ENCODE measurements at places on chromosomes 5 and 9. TPM values are rescaled to one million over a fixed set of nuclear protein-coding genes. Genes with fewer than 3 reads are reported as not detected.

The PPP2CA gene
- 190 TPM for total RNA-seq

DNA sequence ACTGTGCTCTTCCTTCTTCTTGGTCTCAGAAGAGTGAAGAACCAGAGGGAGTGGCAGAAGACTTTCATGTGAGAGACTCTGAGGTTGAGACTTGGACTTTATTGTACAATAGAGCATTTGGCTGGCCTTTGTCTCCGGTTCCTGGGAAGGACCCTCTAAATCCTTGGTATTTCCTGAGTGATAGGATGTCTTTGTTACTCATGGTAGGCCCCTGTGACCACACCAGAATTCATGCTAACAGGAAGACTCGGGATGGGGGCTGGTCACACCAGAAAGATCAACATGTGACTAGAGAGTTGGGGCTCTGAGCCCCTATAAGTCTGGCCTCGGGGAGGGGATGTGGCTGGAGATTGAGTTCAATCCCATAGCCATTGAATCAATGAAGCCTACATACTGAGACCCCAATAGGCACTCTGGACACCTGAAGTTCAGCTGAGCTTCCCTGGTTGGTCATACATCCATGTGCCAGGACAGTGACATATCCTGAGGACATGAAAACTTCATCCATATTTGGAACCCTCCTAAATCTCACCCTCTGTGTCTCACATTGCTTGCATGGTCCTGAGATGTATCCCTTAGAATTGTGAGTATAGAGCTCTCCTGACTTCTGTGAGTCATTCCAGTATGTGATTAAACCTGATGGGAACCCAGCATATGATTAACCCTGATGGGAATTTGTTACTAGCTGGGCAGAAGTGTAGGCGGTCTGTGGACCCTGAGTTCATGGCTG lies 201.7 kb downstream of the GADD45G start:
- no peak for DNase-seq

The TNC gene
- 0.29 TPM for total RNA-seq

- DNase-seq: no peak
Observed at GRCh38 chr5:172943906-172944305, 15.3 kb upstream of the RPL26L1 start.

- DNase-seq: no peak
Observed at GRCh38 chr9:97475059-97475458, 26.4 kb upstream of the TMOD1 start.

GRCh38 chr5:167969998-167970397 lies 321.4 kb upstream of the WWC1 start:
- DNase-seq: no peak

- no peak for DNase-seq
Observed at GRCh38 chr9:89555451-89556375, 49.1 kb upstream of the GADD45G start.

- no peak for DNase-seq
Observed at GRCh38 chr5:131786900-131787692, 9.7 kb downstream of the FNIP1 start.

DNA sequence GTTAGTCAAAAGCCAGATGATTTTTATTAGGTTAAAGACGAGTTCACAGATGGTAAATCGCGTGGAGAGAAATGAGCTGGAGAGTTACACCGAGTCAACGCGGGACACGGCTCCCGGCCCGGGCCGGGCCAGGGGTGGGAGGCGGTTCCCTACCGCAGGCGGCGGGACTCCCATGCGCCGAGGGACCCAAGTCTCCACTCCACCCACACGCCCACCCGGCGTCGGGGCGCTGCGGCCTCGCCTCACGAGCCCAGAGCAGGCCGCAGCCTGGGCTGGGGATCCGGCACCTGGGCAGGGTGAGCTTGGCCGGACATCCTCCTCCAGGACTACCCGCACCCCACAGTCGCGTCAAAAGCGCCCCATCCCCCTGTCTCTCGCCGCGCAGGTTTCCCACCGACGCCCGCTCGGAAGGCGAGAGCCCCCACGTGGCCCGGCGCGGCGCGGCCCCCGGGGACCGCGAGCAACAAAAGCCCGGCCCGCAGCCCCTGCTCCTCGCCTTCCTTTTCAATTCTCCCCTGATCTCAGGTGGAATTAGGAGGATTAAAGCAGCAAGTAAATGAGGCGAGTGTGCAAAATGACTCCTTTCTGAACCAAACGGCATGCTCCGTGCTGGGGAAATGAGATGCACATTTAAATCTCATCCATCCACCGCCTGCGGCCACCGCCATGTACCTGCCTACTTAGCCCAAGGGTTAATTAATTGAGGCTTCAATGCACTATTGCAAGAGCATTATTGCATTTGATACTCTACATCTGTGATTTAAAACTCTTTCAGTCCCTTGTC lies 196.5 kb upstream of the TBCA start:
- no peak for DNase-seq

The LCN15 gene
- total RNA-seq: not detected

GRCh38 chr5:160921-161802 lies 30.1 kb upstream of the LRRC14B start:
- DNase-seq: no peak

GRCh38 chr5:8844847-8845246 lies 701.0 kb downstream of the SEMA5A start:
- no peak for DNase-seq

- DNase-seq: no peak
Observed at GRCh38 chr5:1961952-1962595, 79.3 kb upstream of the IRX4 start.

DNA sequence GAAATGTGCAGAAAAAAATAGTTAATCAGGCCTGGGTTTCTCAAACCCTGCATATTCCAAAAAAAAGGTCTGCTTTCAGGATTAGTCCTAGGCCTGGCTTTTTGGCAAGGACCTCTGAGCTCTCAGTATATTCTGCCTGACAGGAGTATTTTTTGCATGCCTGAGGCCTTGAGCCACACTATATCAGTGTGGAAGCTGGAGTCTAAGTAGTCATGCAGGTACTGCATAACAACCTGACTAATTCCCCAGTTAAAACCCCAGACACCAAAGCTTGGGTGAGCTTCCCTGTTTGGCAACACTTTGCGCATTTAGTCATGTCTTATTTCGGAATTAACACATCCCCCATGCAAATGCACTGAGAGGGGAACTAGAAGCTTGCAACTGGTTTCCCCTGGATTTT lies 359.5 kb downstream of the CETN3 start:
- no peak for DNase-seq

DNA sequence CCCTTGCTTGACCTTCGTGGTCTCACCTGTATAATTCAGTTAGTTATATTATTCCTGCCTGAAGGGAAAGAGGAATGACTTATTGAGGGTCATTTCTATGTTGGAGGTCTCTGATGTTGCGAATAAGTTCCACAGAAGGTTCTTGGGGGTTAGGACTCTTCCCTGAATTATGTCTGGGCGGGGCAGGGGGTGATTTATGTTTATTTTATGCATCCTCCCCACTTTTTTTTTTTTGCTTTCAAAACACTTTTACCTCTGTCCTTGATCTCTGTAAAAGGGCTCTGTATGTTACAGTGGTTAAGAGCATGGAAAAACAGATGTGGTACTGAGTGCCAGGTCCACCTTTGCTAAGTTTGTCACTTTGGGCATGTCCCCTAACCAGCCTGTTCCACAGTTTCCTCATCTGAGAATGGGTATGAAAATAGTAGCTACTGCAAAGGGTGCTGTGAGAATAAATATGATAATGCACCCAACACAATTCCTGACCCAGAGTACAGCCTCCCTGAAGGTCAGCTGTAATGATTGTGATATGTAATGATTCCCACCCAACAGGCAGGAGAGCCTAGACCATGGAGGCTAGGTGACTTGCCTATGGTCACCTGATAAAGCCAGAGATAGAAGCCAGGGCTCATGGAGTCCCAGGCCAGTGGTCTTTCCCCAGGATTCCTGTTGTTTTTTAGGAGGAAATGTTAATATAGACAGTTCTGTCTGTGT lies 54.8 kb downstream of the SLC22A5 start:
- no peak for DNase-seq

The GRXCR2 gene
- total RNA-seq: not detected

DNA sequence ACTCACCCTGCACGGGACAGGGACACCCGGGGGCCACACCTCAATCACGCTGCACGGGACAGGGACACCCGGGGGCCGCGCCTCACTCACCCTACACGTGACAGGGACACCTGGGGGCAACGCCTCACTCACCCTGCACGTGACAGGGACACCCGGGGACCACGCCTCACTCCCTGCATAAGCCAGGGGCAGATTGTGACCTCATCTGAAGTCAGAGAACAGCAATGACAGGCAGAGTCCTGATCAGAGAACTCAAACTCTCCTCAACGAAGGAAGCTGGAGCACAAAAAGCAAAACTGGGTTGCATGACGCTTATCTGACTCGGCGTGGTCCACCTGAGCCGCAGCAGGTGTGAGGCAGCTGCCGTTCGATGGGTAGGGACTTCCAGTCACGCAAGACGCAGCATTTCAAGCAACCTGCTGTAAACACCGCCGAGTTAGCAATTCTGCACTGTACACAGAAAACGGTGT lies 3.2 kb downstream of the TERT start:
- DNase-seq: no peak

GRCh38 chr5:84032324-84032723 lies 311.7 kb upstream of the HAPLN1 start:
- DNase-seq: no peak

DNA sequence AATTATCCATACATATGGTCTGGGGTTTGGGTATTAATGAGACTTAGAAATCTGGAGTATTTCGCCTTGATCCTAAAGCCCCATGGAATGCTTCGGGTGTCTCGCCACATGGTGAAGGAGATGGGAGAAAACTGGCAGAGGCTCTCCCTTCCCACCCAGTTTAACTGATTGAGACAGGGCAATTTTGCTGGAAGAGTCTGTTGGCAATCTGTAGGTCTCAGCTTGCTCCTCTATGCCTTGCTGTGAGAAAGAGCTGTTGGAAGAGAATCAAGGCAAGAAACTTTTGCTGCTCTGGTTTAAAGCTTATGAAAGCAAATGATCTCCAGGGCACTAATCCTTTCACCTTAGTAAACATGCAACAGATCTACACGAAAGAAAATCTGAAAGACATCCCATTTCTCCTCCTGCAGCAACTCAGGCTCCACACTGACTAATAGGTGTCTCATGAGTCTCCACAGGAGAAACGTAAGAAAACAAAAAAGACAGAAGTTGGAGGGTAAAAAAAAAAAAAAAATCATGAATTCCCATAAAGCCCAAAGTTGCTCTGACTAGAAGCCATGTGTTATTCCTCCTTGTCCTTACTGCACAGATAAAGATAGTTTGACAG lies 369.9 kb downstream of the EFNA5 start:
- no peak for DNase-seq

DNA sequence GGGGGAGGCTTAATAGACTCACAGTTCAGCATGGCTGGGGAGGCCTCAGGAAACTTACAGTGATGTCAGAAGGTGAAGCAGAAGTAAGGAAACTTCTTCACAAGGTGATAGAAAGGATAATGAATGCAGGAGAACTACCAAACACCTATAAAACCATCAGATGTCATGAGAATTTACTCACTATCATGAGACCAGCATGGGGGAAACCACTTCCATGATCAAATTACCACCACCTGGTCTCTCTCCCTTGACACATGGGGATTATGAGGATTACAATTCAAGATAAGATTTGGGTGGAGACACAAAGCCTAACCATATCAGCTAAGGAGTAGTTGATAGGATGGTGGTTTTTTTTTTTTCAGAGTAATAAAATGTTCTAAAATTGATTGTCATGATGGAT lies 201.8 kb downstream of the CDH12 start:
- DNase-seq: no peak

The SPATA6L gene
- total RNA-seq: not detected

- DNase-seq: no peak
Observed at GRCh38 chr9:36345103-36345846, 54.8 kb downstream of the RNF38 start.

- DNase-seq: no peak
Observed at GRCh38 chr5:88675168-88675707, 207.7 kb downstream of the MEF2C start.

DNA sequence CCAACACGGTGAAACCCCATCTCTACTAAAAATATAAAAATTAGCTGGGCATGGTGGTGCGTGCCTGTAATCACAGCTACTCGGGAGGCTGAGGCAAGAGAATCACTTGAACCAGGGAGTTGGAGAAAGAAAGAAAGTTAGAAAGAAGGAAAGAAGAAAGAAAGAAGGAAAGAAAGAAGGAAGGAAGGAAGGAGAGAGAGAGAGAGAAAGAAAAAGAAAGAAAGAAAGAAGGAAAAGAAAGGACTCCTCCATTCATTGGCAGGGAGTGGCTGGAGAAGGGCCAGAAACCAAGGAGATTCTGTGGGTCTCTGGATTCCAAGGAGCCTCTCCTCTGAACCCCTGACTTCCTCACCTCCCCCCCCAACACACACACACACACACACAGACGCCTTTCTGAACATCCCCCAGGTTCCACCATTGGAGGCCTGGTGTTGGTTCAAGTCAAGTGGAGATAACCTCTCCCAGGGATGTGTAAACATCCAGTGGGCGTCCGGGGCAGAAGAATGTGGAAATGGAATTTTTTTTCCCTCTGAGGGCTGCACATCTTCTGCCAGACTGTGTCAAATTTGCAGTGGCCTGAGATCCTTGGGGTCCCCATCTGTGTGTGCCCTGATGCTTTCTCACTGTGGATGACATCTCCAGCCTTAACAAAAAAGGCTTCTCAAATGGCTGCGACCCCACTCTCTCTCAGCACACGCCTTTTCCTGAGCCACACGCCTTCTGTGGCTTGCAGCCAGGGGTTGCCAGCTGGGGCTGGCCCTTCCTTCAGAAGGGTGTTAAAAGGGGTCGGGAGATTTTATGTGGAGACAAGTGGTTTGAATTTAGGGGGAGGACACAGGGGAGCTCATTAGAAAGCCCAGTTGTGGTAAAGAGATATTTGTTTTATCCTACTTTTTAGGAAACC lies 109.3 kb upstream of the HAND1 start:
- DNase-seq: no peak

- DNase-seq: no peak
Observed at GRCh38 chr5:93099902-93100347, 481.1 kb downstream of the NR2F1-AS1 start.

- DNase-seq: peak; percentile 33
Observed at GRCh38 chr9:357560-357959, 142.9 kb downstream of the DOCK8 start.

DNA sequence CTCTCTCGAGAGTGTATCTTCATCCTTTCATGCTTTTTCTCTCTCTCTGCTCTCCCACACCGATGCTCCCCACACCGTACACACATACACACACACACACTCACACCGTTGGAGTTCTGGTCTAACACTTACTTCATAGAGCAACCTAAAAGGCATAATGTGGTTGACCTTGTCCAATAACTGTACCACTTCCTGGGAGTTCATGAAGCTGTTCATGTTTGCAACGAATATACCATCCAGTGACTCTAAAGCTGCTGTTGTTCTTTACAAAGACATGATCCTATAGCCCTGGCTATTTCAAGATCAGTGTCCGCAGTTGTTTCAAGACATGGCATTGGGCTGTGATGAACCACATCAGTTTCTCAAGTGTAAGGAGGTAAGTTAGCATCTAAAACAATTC lies 10.0 kb downstream of the MEF2C start:
- DNase-seq: no peak

- DNase-seq: no peak
Observed at GRCh38 chr5:68845131-68845530, 248.7 kb upstream of the SLC30A5 start.

The GPR21 gene
- not detected for total RNA-seq

- no peak for DNase-seq
Observed at GRCh38 chr5:34460496-34460895, 195.6 kb upstream of the RAI14 start.

GRCh38 chr5:155290937-155291336 lies 277.4 kb downstream of the KIF4B start:
- DNase-seq: no peak

Data from K562 (cell line).